ENCODE measurements at places on chromosomes 2 and 18.

DNA sequence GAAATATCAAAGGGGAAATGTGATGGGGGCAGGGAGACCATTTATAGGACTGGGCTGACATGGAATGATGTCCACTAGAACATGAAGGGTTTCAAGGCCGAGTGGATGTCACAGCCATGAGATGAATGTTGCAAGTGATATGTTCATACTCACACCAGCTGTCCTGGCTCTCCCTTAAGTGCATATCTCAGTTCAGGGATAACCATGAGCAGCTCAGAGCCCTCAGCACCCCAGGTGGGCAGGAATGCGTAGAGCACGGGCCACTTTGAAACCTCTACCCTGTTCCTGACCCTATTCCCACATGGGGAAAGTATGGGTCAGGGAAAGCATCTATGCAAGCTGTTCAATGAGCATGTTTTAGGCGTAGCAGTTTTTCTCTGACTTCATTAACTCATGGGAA, 12.4 kb upstream of the EML4 start:
- no peak for DNase-seq
- no peaks in the 10 kb centered on the region for H3K4me1 ChIP-seq
- no peaks in the 10 kb centered on the region for H3K27me3 ChIP-seq
- H3K36me3 ChIP-seq = no peaks in the 10 kb centered on the region

DNA sequence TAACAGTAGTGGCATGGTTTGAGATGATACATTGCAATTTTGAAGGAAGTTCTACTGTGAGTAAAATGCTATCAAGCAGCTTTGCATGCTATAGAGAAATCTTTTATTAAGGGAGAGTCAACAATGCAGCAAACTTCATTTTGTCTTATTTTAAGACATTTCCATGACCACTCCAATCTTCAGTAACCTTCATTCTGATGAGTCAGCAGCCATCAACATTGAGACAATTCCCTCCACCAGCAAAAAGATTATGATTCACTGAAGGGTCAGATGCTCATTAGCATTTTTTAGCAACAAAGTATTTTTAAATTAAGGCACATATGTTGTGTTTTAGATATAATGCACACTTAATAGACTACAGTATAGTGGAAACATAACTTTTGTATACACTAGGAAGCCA, 235.7 kb downstream of the DSC3 start:
- no peaks in the 10 kb centered on the region for H3K4me1 ChIP-seq
- H3K36me3 ChIP-seq = no peaks in the 10 kb centered on the region
- H3K27ac ChIP-seq = no peak overlapping the region
- no peaks in the 10 kb centered on the region for H3K27me3 ChIP-seq

- DNase-seq = no peak
- H3K4me3 ChIP-seq = no peak overlapping the region
- no peak overlapping the region for H3K27ac ChIP-seq
- no peaks in the 10 kb centered on the region for H3K27me3 ChIP-seq
- H3K36me3 ChIP-seq = no peaks in the 10 kb centered on the region
Observed at GRCh38 chr18:10522574-10522973, 3.3 kb upstream of the NAPG start.

GRCh38 chr18:79780547-79780946, 17.2 kb upstream of the KCNG2 start:
- H3K27ac ChIP-seq = no peak overlapping the region
- no peak for DNase-seq
- no peaks in the 10 kb centered on the region for H3K36me3 ChIP-seq
- H3K4me3 ChIP-seq = no peak overlapping the region
- H3K27me3 ChIP-seq = no peaks in the 10 kb centered on the region

DNA sequence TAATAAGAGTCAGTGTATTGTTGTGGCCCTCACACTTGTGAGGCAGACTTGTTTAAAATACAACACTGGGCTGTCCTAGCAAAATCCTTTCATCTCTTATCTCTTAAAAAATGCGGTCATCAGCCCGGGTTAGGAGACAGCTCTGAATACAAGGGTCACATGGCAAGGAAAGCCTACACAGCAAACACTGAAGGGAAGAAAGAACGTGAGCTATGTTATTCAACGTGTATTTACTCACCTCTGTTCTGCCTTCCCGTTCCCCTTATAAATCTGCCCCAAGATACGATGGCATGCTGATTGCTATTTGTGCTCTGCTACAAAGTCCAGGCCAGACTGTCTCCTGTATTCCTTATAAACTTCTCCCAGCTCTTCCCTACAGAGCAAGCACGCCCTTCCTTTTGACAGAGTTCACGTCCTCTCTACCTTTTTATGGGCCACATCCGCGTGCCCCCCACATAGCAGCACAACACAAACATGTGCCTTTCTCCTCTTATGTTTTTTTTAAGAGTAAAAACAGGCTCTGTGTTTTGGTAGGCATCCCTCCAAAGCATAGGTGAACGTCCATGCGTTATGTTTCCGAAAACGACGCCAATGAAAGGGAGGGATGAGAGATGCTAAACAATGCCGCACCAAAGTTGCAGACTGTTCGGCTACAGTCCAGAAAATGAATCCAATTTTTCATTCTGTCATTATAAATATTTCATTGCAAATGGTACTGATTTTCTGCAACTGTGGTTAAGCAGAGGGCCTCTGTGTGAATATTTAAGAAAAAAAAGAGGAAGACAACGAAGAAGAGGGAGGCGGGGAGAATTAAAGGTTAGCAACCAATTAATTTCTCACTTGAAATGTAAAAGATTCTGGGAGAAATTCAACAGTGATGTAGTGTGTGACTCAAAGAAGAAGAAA, 274.7 kb downstream of the ZNF521 start:
- H3K36me3 ChIP-seq = no peaks in the 10 kb centered on the region
- H3K27me3 ChIP-seq = no peaks in the 10 kb centered on the region
- no peaks in the 10 kb centered on the region for H3K4me1 ChIP-seq
- no peak for DNase-seq
- H3K4me3 ChIP-seq = no peak overlapping the region

DNA sequence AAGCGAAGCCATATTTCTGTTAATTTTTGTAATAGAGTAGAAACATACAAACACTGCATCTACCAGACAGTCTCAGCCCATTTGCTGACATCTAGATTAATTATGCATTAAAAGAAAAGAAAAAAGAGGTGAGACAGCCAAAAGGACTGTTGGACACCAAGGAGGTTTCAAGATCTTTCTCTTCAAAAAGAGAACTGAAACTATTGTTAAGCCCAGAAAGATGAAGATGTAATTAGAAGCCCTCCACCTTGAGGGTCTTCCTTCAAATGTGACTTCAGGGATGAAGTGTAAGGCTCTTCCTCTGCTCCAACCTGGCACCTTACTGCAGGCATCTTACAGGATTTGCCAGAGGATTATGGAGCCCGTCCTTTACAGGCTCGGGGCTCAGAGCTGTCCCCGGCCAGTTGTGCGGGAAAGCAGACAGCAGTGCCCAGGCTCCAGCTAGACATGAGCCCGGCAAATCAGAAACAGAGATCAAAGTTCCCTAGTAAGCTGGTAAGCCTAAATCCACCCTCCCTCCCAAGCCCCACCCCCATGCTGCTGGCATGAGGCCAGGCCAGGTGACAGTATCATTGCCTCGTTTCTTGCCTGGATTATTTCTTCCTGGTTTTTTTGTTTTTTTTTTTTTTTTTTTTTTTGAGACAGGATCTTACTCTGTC, 38.9 kb downstream of the ADI1 start:
- no peaks in the 10 kb centered on the region for H3K4me1 ChIP-seq
- no peaks in the 10 kb centered on the region for H3K27me3 ChIP-seq
- H3K36me3 ChIP-seq = peaks cover 23% of the 10 kb centered on the region
- H3K27ac ChIP-seq = no peak overlapping the region
- no peak overlapping the region for H3K4me3 ChIP-seq

Measured in vagina (tissue), 2 donors.